Fibroblast of lung (primary cell): ENCODE measurements at places on chromosomes 7 and 10. TPM values are rescaled to one million over a fixed set of nuclear protein-coding genes. Genes with fewer than 3 reads are reported as not detected.

TSPAN15 gene
- 1.8 and 2.6 TPM in 2 replicates for total RNA-seq

FAM171A1 gene
- 6.2 and 8.8 TPM in 2 replicates for total RNA-seq

CYP3A7 gene
- total RNA-seq = 23.9 and 37.8 TPM in 2 replicates

SPDYE16 gene
- 0.17 and 0.51 TPM in 2 replicates for total RNA-seq

ATP6V0A4 gene
- total RNA-seq = not detected in 2 replicates
